Posterior vena cava (tissue), 2 donors: ENCODE measurements at places on chromosomes 5 and 9. TPM values are rescaled to one million over a fixed set of nuclear protein-coding genes. Genes with fewer than 3 reads are reported as not detected.

FBP1 gene
- 4.7 TPM for total RNA-seq

ADAMTS13 gene
- 1.8 TPM for total RNA-seq

CETN3 gene
- 18.0 TPM for total RNA-seq

OGN gene
- total RNA-seq, result 64.0 TPM

LRSAM1 gene
- 15.6 TPM for total RNA-seq

DNA sequence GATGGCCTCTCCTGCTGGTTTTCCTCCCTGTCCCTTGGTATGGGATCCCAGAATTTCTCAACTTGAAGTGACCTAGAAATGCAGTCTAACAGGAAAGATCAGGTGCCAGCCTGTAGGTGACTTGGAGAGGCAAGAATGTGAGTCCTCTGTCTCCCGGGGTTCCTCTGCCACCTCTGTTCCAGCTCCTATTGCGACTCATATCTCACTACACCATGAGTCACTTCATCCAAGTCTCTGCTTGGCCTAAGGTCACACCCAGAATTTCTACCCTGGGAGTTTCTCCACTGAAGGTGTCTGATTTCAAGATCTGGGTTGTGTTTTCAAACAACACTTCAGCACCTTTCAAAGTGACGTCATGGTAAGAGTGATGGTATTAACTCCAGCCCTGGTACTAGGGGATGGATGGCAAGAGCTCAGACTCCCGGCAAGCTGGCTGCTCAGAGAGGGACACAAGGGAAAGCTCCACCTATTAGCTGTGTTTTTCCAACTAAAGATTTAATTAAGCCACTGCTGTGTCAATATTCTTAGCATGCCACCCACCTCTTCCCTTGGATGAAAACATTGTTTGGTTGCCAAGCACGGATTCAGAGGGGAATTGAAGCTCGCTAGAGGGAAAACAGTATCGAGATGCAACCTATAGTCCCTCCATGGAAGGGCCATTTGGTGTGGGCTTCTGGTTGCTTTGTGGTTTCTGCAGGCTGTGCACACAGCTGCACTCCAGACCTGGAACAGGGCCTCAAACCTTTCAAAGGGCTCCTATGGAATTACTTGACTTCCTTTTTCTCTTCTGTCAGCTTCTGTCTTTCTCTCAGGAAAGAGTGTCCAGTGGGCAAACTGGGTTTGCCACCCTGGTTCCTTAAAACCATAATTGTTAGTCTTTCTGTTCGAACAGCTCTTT lies 205.7 kb downstream of the GAS1 start:
- no peak for DNase-seq

- DNase-seq, result no peak
Measured at GRCh38 chr5:177176175-177176711, 42.7 kb downstream of the NSD1 start.

DNA sequence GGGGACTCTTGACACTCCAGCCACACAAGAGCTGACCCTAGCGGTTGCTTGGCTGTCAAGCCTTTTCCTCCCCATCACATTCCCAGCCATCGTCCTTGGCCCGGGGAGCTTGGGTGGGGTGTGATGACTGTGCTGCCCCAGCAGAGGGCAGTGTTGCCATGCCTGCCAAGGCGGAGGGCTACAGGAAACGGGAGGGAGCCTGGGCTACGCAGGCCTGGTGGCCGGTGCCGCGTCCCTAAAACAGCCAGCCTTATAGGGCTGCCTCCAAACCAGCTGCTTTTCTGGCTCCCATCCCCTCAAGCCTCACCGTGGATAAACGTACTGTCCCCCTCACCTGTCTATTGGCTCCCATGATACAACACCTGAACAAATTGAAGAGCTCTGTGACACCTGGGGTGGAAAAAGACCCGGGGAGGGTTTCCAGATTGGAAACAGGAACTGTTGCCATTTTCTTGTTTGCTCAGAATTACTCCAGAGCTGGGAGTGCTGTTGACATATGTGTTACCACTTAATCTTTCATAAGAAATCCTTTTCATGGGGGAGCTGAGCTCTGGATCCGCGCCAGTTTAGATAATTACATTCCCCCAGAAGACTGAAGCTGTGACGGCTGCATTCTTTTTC lies 72.8 kb upstream of the ASTN2 start:
- DNase-seq, result peak; percentile 88

DNA sequence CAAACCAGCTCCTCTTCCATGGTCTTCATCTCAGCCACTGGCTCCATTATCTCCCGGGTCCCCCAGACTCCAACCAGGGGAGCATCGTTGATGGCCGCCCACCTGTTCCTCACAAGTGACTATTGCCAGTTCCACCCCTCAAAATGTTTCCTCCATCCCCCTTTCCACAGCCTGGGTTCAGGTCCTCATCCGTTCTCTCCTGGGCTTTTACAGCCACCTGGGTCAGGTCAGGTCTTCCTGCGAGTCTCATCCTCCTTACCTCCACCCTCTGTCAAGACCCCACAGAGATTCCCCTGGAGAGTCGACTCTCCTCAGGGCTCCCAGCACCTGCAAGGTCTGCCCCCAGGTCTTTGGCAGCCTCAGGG lies 133.2 kb downstream of the PAX5 start:
- DNase-seq, result no peak

DNA sequence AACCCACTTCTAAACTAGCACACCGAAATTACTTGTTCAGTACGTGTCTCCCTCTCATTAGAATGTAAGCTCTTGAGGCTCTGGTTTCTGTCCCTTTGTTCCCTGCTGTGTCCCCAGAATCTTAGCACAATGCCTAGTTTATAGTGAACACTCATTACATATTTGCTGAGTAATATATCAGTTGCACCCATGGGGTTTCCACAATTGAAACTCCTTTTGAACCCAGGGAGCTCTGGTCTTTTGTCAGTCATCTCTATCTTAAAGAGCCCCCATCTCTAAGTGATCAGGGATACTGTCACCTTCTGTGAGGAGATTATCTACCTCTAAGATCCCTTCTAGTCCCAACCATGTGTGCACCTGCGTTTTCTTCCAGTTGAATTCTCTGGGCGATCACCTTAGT lies 12.8 kb downstream of the CAMK4 start:
- no peak for DNase-seq

- DNase-seq, result no peak
Measured at GRCh38 chr5:21173526-21173925, 1185.5 kb upstream of the CDH18 start.
